ENCODE measurements at places on chromosomes 7 and 10.

- peak; percentile 48 for DNase-seq
Observed at GRCh38 chr7:26188206-26188956, 12.2 kb downstream of the HNRNPA2B1 start.

DNA sequence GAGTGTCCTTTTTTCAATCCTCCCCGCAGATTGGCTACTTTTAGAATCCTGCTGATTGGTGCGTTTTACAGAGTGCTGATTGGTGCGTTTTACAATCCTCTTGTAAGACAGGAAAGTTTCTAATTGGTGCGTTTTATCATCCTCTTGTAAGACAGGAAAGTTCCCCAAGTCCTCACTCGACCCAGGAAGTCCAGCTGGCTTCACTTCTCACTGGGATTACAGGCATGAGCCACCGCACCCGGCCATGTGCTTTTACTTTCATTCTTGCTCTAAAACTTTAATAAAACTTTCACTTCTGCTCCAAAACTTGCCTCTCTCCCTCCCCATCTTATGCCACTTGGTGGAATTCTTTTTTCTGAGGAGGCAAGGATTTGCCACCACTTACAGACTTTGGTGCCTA lies 17.0 kb upstream of the WAPL start:
- no peak for DNase-seq

DNA sequence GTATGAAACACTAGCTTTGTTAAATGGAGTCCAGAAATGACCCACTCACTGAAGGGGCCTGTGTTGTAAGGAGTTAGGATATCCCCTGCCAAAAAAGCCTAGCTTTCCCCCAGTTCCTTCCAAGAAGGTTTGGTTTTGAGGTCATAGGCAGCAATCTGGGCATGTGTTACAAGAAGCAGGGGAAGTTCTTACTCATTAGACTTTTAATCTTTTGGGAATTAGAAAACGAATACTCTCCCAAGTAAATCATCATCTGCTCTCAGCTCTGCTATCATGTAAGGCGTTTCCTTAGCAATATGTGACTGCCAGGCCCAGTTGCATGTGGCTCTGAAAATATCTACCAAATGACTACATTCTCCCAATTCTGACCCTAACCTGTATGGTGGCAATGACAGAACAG lies 3.7 kb downstream of the NOD1 start:
- no peak for DNase-seq

DNA sequence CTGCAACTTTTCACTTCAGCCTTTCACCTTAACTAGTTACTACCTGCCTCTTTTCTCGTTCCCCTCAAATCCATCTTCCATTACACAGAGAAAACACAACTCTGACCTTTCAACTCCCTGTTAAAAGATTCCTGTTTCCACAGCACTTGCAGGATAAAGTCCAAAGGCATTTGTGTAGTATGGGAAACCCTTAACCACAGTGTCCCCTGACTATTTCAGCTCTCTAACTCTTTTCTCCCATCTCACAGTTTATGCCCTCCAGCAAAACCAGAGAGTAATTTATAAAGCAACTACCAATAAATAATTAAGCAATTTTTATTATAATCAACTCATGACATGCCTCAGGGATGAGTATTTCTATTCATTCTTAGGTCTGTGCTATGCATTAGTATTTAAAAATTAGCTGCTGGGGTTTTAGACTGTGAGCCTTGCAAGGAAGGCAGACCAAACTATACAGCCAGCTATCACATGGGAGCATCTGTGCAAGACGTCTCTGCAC lies 51.0 kb downstream of the COL1A2 start:
- no peak for DNase-seq

- DNase-seq: no peak
Observed at GRCh38 chr10:58220769-58221451, 46.8 kb downstream of the IPMK start.

DNA sequence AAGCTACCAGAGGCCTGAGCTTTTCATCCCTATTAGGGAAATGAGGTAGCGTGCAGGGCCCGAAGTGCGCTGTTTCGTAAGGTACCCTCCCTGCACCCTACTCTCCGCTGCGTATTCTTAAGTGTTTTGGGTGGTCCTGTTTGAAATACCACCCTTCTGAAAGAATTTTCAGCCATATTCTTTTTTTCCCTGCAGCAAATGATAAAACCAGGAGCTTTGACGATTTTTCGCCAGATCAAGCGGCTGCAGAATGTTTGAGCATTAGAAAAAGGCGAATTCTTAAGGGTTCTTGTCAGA lies 1.2 kb downstream of the RSBN1L start:
- DNase-seq: no peak

GRCh38 chr10:50577010-50577409 lies 46.7 kb downstream of the SGMS1 start:
- no peak for DNase-seq

All from activated T-cell treated with anti-CD3 and anti-CD28 coated beads, Interleukin-2, amount 50 U/mL, for 48 hours (primary cell).